ENCODE measurements at places on chromosomes 4 and X. TPM values are rescaled to one million over a fixed set of nuclear protein-coding genes. Genes with fewer than 3 reads are reported as not detected.

Gene NIPAL1
- polyA plus RNA-seq, result 3.8 TPM

Gene SORBS2
- polyA plus RNA-seq, result 34.5 TPM

Gene RGS12
- polyA plus RNA-seq, result 68.5 TPM

Gene HSFX4
- 0.21 TPM for polyA plus RNA-seq

- DNase-seq, result no peak
Measured at GRCh38 chrX:150508451-150509367, 59.7 kb upstream of the MTM1 start.

- DNase-seq, result no peak
Measured at GRCh38 chrX:72095370-72095769, 36.3 kb downstream of the RTL5 start.

Gene DDX53
- polyA plus RNA-seq, result not detected

DNA sequence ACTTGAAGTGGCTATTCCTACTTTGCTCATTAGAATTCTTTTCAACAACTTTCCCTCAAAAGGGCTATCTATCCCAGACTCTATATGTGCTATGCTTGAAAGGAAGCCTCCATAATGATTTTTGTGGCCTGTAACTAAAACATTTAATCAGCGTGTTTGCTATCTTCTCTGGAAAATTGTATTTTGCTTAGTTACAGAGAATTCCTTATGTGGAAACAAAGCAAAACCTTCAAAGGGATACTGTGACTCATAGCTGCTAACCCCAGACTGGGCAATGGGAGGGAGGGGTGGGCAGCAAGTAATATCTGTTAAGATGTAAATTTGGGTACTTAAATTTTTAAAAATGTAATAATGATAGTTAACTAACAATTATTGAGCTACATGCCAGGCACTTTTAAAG, 3.7 kb downstream of the SLC25A14 start:
- no peak for DNase-seq

Gene OTC
- polyA plus RNA-seq, result not detected

DNA sequence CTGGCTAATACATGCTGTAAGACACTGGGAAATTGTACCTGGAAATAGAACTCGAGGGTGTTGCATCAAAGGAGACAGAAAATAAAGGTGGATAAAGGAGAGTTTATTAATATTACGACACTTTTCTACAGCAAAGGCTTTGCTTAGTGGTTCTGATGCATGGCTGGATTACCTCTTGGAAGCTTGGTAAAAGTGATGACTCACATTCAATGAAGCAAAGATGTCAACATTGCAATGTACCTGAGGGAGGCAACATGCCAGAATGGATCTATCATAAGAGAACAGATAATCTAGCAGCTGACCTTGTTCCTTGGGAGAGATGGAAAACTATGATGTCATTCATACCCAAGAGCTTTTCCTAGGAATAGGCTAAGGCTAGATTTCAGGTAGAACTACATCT, 735.1 kb upstream of the DIAPH2 start:
- no peak for DNase-seq

DNA sequence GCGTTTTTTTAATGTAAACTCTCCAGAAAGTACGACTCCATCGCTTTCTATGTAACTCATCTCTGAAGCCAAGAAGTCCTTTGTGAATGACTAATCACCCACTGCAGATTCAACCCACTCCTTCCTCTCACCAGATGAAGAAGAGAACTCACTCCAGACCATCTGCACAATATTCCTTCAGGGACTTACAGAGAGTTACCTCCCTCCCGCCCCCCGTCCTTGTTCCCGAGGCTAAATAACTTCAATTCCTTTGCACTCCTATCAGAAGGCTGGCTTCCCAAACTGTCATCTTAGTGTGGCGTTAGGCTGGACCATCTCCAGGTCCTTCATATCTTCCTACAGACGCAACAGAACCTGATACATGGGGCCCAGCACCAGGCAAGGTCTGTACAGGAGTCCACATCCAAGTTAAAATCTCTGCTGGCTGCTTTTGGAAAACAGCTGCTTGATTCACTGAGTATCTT, 82.4 kb downstream of the AFAP1 start:
- DNase-seq, result no peak
